ENCODE measurements at places on chromosomes 2 and 18. TPM values are rescaled to one million over a fixed set of nuclear protein-coding genes. Genes with fewer than 3 reads are reported as not detected.

GRCh38 chr18:73340135-73340977 is 472.6 kb upstream of the NETO1 start:
- no peak for DNase-seq
- H3K4me1 ChIP-seq: no peaks in the 10 kb centered on the region
- H3K36me3 ChIP-seq: no peaks in the 10 kb centered on the region
- H3K27ac ChIP-seq: no peak overlapping the region

GRCh38 chr2:64609227-64609941 is 44.3 kb downstream of the SERTAD2 start:
- H3K27ac ChIP-seq: no peak overlapping the region
- DNase-seq: peak; percentile 88
- H3K4me3 ChIP-seq: no peak overlapping the region
- H3K4me1 ChIP-seq: no peaks in the 10 kb centered on the region
- no peaks in the 10 kb centered on the region for H3K36me3 ChIP-seq

- no peaks in the 10 kb centered on the region for H3K27me3 ChIP-seq
- no peak overlapping the region for H3K4me3 ChIP-seq
- DNase-seq: no peak
- H3K4me1 ChIP-seq: no peaks in the 10 kb centered on the region
- no peak overlapping the region for H3K27ac ChIP-seq
Measured at GRCh38 chr2:21452678-21453077, 328.9 kb downstream of the TDRD15 start.

DNA sequence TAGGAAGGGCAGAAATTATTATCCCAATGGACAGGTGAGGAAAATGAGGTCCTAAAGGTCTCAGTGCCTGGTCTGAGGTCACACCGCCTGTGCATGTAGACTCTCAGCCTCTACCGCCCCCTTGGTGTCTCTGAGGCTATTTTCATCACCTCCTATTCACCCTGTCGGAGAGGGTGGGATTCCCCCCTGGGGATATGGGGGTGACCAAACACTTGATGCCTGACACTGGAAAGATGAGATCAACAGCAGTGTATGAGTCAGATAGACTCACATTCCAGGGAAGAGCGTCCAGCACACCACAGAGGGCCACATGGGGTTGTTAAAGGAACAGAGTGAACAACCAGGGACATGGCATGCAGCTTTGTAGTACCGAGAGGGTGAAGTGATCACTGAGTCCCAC is 199.7 kb downstream of the SMAD2 start:
- H3K27me3 ChIP-seq: no peaks in the 10 kb centered on the region
- no peaks in the 10 kb centered on the region for H3K36me3 ChIP-seq
- no peak overlapping the region for H3K4me3 ChIP-seq
- DNase-seq: no peak

DNA sequence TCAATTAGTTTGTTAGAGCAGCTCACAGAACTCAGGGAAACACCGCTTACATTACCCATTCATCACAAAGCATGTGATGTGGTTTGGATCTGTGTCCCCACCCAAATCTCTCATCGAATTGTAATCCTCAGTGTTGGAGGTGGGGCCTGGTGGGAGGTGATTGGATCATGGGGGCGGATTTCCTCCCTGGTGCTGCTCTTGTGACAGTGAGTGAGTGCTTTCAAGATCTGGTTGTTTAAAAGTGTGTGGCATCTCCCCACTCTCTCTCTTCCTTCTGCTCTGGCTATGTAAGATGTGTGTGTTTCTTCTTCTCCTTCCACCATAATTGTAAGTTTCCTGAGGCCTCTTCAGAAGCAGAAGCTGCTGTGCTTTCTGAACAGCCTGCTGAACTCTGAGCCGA is 63.5 kb upstream of the AGPS start:
- H3K4me1 ChIP-seq: no peaks in the 10 kb centered on the region
- no peaks in the 10 kb centered on the region for H3K36me3 ChIP-seq
- no peak overlapping the region for H3K27ac ChIP-seq
- H3K27me3 ChIP-seq: no peaks in the 10 kb centered on the region

GRCh38 chr2:15729709-15730544 is 138.3 kb downstream of the DDX1 start:
- H3K4me1 ChIP-seq: peaks cover 4% of the 10 kb centered on the region
- DNase-seq: no peak
- H3K36me3 ChIP-seq: no peaks in the 10 kb centered on the region
- H3K27me3 ChIP-seq: no peaks in the 10 kb centered on the region
- H3K4me3 ChIP-seq: no peak overlapping the region
- no peak overlapping the region for H3K27ac ChIP-seq

- H3K27ac ChIP-seq: no peak overlapping the region
- H3K4me1 ChIP-seq: no peaks in the 10 kb centered on the region
- no peak overlapping the region for H3K4me3 ChIP-seq
- no peaks in the 10 kb centered on the region for H3K27me3 ChIP-seq
Measured at GRCh38 chr18:59196161-59196725, 23.7 kb upstream of the GRP start.

- H3K4me1 ChIP-seq: no peaks in the 10 kb centered on the region
- no peak for DNase-seq
- H3K27me3 ChIP-seq: no peaks in the 10 kb centered on the region
- H3K27ac ChIP-seq: no peak overlapping the region
- no peaks in the 10 kb centered on the region for H3K36me3 ChIP-seq
Measured at GRCh38 chr18:77897606-77898005, 648.0 kb downstream of the GALR1 start.

- DNase-seq: peak; percentile 60
- no peaks in the 10 kb centered on the region for H3K27me3 ChIP-seq
- H3K4me1 ChIP-seq: no peaks in the 10 kb centered on the region
- no peak overlapping the region for H3K4me3 ChIP-seq
Measured at GRCh38 chr2:70647873-70648481, 94.4 kb upstream of the TGFA start.

DNA sequence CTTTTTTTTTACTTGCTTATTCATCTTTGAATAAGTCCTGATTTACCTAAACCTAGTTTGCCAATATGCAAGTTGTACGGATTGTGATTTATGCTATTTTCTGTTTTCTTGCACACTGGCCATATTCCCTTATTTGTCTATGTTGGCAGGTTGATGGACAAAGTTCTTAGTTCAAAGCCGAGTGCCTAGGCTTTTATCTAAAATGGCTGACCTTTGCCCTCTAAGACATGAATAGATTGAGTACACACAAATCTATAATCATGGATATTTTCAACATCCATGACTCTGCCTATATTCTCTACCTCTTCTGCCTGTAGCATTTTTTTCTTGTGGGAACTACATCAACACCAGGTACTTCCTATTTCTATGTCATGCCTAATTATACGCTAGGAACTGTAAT is 171.7 kb downstream of the TMEFF2 start:
- no peaks in the 10 kb centered on the region for H3K4me1 ChIP-seq
- no peak overlapping the region for H3K27ac ChIP-seq
- no peaks in the 10 kb centered on the region for H3K36me3 ChIP-seq
- H3K4me3 ChIP-seq: no peak overlapping the region
- H3K27me3 ChIP-seq: no peaks in the 10 kb centered on the region

DNA sequence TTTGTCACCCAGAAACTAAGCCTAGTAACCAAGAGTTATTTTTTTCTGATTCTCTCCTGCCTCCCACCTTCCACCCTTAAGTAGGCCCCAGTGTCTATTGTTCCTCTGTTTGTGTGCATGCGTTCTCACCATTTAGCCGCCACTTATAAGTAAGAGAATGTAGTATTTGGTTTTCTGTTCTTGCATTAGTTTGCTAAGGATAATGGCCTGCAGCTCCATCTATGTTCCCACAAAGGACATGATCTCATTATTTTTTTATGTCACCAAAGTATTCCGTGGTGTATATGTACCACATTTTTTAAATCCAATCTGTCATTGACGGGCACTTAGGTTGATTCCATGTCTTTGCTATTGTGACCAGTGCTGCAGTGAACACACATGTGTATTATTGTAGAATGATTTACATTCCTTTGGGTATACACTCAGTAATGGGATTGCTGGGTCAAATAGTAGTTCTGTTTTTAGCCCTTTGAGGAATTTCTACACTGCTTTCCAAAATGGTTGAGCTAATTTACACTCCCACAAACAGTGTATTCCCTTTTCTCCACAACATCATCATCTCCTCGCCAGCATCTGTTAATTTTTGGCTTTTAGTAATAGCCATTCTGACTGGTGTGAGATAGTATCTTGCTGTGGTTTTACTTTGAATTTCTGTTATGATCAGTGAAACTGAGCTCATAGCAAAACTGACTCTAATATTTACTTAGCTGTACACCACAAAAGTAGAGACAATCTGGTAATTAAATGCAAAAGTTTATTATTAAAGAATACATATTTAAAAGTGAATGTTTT is 660.1 kb upstream of the SLC8A1 start:
- no peaks in the 10 kb centered on the region for H3K27me3 ChIP-seq
- DNase-seq: no peak
- H3K4me1 ChIP-seq: no peaks in the 10 kb centered on the region
- no peak overlapping the region for H3K27ac ChIP-seq
- H3K36me3 ChIP-seq: no peaks in the 10 kb centered on the region

DNA sequence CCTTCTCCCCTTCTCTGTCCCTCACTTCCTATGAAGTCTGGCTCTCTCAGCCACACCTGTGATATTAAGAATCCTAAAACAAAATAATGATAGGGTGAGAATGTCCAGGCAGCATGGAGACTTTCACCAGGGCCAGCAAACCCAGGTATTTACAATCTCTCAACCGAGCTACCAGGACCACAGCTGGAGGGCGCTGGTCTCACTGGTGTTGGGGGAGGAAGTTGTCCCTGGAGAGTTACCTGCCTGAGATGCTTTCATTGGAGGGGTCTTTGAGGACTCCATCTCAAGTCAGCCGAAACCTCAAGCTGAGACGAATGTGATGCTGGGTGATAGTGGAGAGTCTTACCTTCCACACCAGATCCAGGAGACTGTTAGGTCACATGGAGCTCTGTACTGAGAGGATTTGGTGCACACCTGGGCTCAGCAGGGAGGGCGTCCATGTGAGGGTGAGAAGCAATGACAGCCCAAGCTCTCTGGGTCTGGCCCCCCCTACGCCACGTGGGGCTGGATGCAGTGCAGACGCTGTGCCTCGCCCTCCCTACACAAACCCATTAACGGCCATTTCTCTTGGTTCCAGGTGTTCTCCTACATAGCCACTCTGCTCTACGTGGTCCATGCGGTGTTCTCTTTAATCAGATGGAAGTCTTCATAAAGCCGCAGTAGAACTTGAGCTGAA is 27.4 kb downstream of the MAL start:
- H3K27ac ChIP-seq: no peak overlapping the region
- H3K27me3 ChIP-seq: no peaks in the 10 kb centered on the region
- H3K36me3 ChIP-seq: no peaks in the 10 kb centered on the region
- no peak for DNase-seq

GRCh38 chr18:69872661-69873060 is 75.0 kb downstream of the CD226 start:
- no peaks in the 10 kb centered on the region for H3K4me1 ChIP-seq
- no peak overlapping the region for H3K4me3 ChIP-seq
- H3K27me3 ChIP-seq: no peaks in the 10 kb centered on the region
- no peaks in the 10 kb centered on the region for H3K36me3 ChIP-seq

- no peaks in the 10 kb centered on the region for H3K4me1 ChIP-seq
- no peak overlapping the region for H3K27ac ChIP-seq
- DNase-seq: no peak
- H3K4me3 ChIP-seq: no peak overlapping the region
Measured at GRCh38 chr2:88632569-88632968, 5.3 kb upstream of the EIF2AK3 start.

GRCh38 chr2:167289651-167290410 is 401.6 kb downstream of the XIRP2 start:
- DNase-seq: no peak
- H3K27me3 ChIP-seq: no peaks in the 10 kb centered on the region
- no peak overlapping the region for H3K4me3 ChIP-seq
- H3K36me3 ChIP-seq: no peaks in the 10 kb centered on the region

GRCh38 chr2:151728804-151729414 is 5.4 kb downstream of the NEB start:
- no peak for DNase-seq
- H3K4me3 ChIP-seq: no peak overlapping the region
- peaks cover 4% of the 10 kb centered on the region for H3K4me1 ChIP-seq
- peaks cover 2% of the 10 kb centered on the region for H3K36me3 ChIP-seq
- no peak overlapping the region for H3K27ac ChIP-seq

DNA sequence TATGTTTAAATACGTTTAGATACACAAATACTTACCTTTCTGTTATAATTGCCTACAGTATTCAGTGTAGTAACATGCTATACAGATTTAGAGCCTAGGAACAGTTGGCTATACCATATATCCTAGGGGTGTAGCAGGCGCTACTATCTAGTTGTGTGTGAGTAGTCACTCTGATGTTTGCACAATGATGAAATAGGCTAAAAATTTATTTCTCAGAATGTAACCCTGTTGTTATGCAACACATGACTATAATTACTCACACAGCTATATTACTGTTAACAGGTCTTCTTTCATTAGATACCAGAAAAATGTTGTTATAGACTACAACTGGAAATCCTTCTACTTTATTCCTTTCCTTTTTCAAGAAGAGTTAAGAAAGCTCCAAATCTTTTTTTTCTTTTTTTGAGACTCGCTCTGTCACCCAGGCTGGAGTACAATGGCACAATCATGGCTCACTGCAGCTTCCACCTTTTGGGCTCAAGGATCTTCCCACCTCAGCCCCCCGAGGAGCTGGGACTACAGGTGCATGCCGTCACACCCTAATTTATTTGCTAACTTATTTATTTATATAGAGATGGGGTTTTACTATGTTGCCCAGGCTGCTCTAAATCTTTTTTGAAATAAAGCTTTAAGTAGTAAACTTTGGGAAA is 48.5 kb downstream of the C2orf74 start:
- peak overlapping the region; percentile 25 for H3K27ac ChIP-seq
- H3K27me3 ChIP-seq: no peaks in the 10 kb centered on the region
- H3K36me3 ChIP-seq: peaks cover 2% of the 10 kb centered on the region
- H3K4me1 ChIP-seq: no peaks in the 10 kb centered on the region

GRCh38 chr18:31042406-31043181 is at the start of gene DSC3:
Gene DSC3 (minus strand): TSS chr18:31042742. CDS start chr18:31042660, 82 bp downstream.
- H3K36me3 ChIP-seq: no peaks in the 10 kb centered on the region
- H3K4me1 ChIP-seq: no peaks in the 10 kb centered on the region
- H3K27ac ChIP-seq: no peak within 1 kb of the TSS
- no peak within 1 kb of the TSS for H3K4me3 ChIP-seq
- H3K27me3 ChIP-seq: no peaks in the 10 kb centered on the region

GRCh38 chr2:232042911-232043574 is 81.5 kb downstream of the DIS3L2 start:
- DNase-seq: no peak
- no peaks in the 10 kb centered on the region for H3K36me3 ChIP-seq
- no peak overlapping the region for H3K27ac ChIP-seq
- no peaks in the 10 kb centered on the region for H3K27me3 ChIP-seq
- no peaks in the 10 kb centered on the region for H3K4me1 ChIP-seq

NYAP2 gene
- polyA plus RNA-seq: 0.15 TPM

OTOF gene
- polyA plus RNA-seq: not detected

MRO gene
- polyA plus RNA-seq: 0.13 TPM

PLGLB1 gene
- 8.2 TPM for polyA plus RNA-seq

TDRD15 gene
- not detected for polyA plus RNA-seq

RTP5 gene
- polyA plus RNA-seq: not detected

ZAP70 gene
- polyA plus RNA-seq: 1.3 TPM

TET3 gene
- polyA plus RNA-seq: 1.0 TPM

C2orf66 gene
- polyA plus RNA-seq: not detected

HOXD4 gene
- not detected for polyA plus RNA-seq

NPAS2 gene
- polyA plus RNA-seq: 7.8 TPM
